ENCODE measurements at places on chromosomes 11 and 22.
A peak's percentile ranks its signal among the peaks of the same experiment; 100 is the strongest.

DNA sequence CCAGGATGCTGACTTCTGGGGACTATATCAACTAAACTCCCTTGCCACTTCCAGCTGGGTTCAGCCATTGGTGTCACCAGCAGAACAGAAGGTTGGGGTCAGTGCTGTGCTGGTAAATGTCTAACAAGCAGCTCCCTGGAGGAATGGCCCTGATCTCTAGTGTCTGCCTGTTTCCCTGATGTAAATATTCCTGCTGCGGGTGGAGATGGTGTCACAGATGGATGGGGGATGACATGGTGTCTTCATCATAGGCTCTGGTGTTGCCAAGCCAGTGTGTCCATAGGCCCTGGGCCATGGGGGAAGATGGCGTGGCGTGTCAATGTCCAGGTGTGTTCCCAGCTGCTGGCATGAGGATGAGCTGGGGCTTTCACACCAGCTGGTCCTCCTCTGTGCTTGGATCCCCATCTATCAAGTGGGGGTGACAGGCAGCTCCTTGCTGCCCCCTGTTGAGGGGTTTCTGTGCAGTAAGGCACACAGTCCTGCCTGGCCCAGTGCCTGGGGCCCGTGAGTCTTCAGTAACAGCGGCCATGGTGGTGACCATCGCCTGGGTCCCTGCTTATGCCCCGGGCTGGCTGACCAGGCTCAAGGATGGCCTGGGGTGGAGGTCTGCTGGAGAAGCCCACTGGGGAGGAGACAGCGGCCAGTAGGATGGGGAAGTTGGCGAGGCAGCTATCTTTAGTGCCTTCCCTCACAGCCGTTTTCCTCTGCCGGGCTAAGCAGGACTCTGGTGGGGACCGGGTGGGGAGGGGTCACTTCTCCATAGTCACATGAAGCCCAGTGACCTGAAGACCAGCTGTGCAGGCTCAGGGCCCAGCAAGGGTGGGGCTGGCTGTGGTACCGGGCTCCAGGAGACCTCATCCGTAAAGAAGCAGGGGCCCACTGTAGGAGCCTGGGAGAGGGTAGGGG lies 12.7 kb downstream of the RPL3 start:
- no peak for DNase-seq

- no peak for DNase-seq
Measured at GRCh38 chr11:105937331-105937730, 84.7 kb downstream of the MSANTD4 start.

DNA sequence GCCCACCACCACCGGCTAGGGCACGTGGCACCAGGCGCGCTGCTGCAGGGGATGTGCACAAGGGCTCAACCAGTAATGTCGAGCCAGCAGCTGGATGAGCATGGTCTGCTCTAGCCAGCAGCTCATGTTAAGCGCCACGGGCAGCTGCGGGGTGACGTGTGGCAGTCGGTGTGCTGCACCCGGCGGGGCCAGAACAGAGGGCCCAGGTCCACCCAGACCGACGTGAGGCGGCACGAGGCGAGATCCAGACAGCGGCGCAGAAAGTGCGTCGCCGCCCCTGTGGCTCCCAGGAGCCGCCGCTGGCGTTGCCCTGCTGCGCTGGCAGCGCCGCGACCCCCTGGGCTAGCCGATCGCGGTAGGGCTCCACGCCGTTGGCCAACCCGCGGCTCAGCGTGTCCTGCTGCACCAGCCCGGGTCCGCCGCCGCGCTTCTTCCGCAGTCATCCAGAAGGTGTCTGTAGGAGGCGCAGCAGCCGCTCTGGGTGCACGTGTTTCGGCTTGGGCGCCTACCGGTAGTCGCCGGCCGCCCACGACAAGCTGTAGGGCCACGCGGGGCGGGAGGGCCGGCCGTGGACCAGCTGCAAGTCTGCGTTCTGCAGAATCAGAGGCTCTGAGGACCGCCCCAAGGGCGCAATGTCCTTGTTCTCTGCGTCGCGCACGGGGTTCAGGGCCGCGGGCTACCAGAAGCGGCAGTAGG lies 4.6 kb upstream of the GALR3 start:
- peak; percentile 54 for DNase-seq

- no peak for DNase-seq
Measured at GRCh38 chr11:31943056-31943780, 132.1 kb upstream of the PAX6 start.

DNA sequence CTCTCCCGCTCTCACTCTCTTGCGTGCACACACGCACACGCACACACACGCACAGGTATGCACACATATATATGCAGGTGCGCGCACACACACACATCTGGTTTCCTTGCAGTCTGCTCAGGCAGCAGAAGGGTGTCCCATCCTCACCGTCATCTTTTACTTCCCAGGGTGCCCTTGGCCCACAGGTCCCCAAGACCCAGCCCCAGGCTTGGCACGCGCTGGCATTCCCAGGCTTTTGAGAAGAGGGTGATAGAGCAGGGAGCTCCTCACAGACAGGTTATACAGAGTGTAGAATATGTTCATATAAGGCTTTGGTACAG lies 52.0 kb upstream of the SPATA19 start:
- no peak for DNase-seq

GRCh38 chr22:49954354-49954753 lies 6.2 kb upstream of the PIM3 start:
- no peak for DNase-seq

DNA sequence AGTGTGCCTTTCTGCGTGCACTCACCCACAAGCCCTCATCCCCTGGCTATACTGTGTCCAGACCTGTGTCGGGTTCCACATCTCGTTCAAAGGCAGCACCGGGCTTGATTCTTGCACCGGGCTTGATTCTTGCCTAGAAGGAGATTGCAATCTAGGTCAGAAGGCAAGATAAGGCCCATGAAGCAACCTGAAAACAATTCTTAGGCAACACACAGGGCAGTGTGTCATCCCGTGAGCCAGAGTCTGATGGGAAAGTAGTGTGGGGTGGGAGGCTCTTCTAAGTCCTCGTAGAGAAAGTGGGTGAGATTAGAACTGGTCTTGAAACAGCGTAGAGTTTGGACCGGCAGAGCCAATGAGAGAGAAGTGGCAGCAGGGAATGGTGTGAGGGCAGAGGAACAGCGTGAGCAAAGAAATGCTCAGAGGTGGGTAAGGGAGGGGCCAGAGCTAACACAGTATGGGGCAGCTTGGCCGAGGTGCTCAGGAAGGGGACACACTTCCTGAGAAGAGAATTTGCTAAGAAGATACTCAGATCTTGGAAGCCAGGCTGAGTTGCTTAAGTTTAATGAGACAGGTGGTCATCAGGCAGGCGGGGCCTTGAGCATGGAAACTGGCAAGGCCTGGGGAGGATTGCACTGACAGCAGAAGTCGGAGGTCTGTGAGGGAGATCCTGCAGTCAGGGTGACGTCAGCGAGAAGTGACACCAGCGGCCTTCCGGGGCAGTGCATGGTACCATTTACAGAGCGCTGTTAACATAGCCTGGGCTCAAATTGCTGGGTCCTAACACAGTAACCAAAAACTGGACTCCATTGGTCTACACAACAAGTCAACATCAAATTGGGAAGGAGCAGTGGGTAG lies 40.7 kb upstream of the DKK3 start:
- no peak for DNase-seq

Data from T-helper 17 cell (primary cell).